ENCODE measurements at places on chromosomes 7 and 10.

DNA sequence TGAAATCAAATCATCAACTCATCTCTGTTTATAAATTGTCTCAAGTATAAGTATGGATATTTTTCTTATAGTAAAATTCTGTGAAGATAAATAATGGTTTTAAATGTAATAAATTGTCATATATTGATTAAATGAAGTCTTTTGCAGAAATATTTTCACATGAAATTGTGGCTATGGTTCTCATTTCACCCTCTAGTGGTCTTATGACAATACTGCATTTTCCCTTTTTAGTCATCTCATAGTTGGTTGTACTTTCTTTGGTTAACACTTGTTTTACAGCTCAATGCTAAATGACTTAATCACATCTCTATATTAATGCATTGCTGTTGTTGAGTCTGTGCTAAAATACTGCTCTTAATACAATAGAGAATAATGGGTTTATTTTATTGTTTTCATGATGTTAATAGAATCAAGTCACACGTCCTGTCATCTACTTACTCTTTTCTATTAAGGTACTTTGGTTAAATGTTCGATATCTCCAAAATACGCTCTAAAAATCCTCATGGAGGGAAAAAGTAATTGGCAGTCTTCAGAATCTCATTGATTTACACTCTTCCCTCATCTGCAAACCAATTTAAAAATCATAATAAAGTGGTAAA lies 38.0 kb upstream of the CACNA2D1 start:
- no peak for DNase-seq

DNA sequence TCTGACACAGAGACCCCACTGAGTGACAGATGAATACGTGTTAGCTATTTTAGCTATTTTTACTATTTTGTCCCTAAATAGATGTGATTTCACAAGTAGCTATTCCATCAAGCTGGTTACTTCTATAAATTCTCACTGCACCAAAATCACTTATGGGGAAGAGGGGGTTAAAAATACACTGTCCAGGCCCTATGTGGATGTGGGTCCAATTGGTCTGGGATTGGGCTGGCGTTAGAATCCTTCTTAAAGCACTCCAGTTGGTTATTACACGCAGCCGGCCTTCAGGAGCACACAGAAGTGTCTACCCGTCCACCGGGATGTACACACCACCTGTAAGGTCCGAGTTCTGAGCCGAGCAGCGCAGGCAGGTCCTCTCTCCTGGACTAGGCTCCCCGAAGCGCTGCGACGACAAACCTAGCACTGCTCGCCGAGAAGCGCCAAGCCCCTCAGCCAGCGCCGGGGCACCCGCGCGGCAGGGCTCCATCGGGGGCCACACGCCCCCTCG lies 222.3 kb upstream of the MKLN1 start:
- no peak for DNase-seq

GRCh38 chr7:84042110-84042539 lies 152.5 kb downstream of the SEMA3A start:
- no peak for DNase-seq

GRCh38 chr7:5035276-5035675 lies 10.4 kb upstream of the RBAK start:
- DNase-seq, result no peak

DNA sequence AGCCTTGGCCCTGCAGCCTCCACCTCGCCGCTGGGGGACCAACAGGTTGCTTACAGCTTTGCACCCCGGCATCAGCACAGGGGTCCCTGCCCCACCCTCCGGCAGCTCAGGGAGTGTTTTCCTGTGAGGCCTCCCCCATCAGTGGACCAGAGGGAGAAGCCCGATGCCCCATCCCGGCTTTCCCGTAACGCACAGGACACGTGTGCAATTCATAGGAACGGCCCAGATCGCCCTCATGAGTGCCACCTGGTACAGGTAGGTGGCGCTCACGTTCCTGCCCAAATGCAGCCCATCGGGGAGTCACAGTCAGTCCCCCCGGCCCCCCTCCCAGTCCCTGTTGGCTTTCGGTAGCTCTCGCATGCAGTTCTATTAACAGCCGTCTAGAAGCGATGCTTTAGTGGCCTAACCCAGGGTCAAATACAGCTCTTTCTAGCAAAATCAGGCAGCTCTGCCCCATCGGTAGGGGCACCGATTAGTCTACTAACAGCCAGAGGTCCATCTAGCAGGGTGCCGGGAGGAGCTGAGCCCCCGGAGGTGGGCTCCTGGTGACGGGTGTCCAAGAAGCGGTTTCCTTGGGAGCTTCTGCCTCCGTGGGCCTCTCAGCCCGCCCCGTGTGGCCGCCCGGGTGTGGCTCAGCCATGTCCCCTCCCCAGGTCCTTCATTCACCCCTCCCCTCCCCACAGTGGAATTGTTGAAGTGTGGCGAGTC lies 48.4 kb upstream of the GTF2IRD1 start:
- DNase-seq, result no peak

- DNase-seq, result no peak
These were observed 129.7 kb downstream of the ADRA2A start for GRCh38 chr10:111206521-111206920.

DNA sequence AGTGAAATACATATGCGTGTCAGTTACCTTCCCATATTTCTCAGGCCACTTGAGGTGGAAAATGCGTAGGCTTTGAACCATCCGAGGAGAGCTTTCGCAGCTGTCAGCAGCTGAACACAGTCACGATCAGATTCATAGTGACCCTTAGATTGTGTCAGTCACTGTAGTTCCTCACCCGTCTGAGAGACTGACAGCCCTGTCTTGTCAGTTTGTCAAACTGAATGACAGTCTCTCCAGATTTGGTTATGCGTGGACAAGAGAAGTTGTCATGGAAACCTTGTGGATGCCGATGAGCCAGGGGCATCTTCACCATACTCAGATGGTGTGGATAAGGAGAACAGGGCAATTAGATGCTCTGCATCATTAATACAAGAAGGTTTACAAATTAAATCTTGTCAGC lies 546.3 kb downstream of the TYW1 start:
- no peak for DNase-seq

- no peak for DNase-seq
These were observed 6.0 kb downstream of the PDGFA start for GRCh38 chr7:513521-514166.

DNA sequence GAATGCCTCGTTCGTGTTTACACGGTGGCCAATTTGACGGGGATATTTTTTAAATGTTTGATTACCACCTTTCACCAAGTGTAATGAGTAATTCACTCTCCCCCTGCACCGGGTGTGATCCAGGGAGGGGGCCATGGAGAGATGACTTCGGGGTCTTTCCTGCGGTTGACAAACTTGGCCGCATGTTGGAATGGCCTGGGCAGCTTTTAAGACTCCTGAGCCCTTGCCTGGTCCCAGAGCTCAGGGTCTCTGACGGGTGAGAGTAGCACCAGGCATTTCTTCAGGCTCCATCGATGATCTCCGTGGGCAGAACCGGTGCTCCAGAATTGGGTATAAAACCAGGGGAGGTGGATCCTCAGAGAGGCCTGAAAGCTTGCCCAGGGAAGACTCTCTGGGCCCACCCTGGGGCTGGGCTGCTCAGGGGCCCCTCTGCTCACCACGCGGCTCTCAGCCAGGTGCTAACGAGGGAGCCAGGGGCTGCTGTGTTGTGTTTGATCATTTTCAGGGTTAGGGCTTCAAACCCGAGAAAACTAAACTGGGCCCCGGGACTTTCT lies 882 bp downstream of the ZNF282 start:
- DNase-seq, result peak; percentile 34

DNA sequence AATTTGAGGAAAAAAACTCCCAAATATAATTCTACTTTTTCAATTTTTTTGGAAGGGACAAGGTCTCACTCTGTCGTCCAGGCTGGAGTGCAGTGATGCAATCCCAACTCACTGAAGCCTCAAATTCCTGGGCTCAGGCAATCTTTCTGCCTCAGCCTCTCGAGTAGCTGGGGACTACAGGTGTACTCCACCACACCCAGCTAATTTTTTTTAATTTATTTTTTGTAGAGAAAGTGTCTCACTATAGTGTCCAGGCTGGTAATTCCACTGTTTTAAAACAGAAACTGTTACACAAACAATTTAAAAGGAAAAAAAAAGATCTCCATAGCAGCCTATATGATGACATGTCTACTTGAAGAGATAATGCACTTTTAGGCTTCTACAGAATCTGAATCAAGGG lies 25.6 kb downstream of the EZH2 start:
- no peak for DNase-seq

- DNase-seq, result no peak
These were observed 18.6 kb upstream of the DNAJB6 start for GRCh38 chr7:157318015-157318706.

DNA sequence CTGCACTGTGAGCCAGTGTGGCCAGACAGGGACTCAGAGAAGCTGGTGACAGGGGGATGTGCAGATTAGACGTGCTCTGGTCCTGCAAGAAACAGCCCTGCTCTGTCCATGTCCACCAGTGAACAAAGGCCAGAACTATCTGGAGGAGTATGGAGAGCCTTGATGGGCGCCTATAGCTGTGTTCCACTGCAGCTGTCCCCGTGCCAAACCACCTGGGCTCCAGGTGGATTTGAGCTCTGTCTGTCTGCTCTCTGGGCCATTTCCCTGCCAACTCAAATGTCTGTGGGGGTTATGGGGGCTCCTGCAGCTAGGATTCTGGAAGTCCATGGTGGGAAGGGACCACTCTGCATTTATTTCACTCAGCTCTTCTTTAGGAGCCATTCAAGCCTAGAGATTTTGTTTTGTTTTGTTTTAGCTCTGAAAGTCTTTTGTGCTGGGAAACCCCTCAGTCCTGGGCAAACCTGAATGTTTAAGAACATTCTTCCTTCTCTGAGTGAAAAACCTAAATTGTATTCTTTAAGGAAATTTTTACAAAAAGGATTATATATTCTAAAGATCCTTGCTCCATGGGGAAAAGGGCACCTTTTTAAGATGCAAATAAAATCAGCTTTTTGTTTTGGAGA lies 1039.5 kb upstream of the SORCS1 start:
- DNase-seq, result no peak

GRCh38 chr10:6114805-6115341 lies 26.0 kb downstream of the RBM17 start:
- DNase-seq, result no peak
